ENCODE measurements at places on chromosomes 4 and X.

- no peak for DNase-seq
Observed at GRCh38 chrX:24920769-24921168, 95.0 kb downstream of the ARX start.

- DNase-seq, result peak; percentile 27
Observed at GRCh38 chrX:69387567-69388487, 116.3 kb upstream of the NALF2 start.

- DNase-seq, result no peak
Observed at GRCh38 chrX:130878350-130879341, 24.4 kb downstream of the ENOX2 start.

DNA sequence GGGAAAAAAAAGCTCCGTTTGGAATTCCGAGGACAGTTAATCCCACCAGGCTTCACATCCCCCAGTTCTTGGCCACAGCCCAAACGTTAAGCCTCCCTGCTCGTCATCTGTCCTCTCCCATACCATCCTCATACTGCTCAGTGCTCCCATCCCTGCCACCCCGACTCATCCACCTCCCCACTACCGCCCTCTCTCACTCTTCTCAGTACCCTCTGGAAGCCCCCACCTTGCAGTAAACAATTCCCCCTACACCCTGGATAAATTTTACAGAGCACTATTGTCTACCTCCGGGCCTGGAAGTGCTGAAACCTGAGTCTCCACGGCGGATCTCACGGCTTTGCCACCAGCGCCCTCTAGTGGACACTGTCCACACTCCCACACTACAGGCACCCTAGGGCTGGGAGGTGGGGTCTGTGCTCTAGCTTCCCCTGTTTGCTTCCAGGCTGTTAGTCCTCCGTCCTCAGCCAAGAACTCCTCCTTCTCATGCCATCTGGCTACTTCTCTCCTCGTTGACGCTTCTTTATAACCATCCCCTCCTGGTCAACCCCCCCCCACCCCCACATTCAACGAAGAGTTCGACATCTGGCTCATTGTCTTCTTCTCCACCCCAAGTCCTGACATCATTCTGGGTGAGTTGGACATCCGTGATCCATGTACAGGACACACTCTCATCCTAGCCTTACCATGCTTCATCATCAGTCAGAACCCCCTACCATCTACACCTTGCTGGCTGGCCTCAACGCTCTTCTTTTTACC lies 54.5 kb downstream of the RTL9 start:
- peak; percentile 62 for DNase-seq

- no peak for DNase-seq
Observed at GRCh38 chr4:135144498-135144897, 942.9 kb upstream of the PABPC4L start.

- DNase-seq, result no peak
Observed at GRCh38 chr4:152605641-152606335, 69.9 kb upstream of the FBXW7 start.

Measured in activated gamma-delta T cell treated with Interleukin-2 at 50 U/mL for 16 hours (primary cell).